ENCODE measurements at places on chromosomes 4 and X. TPM values are rescaled to one million over a fixed set of nuclear protein-coding genes. Genes with fewer than 3 reads are reported as not detected.

LPAR4 gene
- not detected for polyA plus RNA-seq

SULT1E1 gene
- polyA plus RNA-seq: not detected

MAGEB17 gene
- polyA plus RNA-seq: 0.66 TPM

S100P gene
- 0.42 TPM for polyA plus RNA-seq

TASL gene
- 0.27 TPM for polyA plus RNA-seq

IBSP gene
- polyA plus RNA-seq: not detected

LRP2BP gene
- polyA plus RNA-seq: 2.1 TPM

CTAG2 gene
- not detected for polyA plus RNA-seq

GRCh38 chr4:122537388-122538135, 81.0 kb upstream of the IL2 start:
- H3K4me3 ChIP-seq: no peak overlapping the region
- no peak for DNase-seq
- no peak overlapping the region for H3K27ac ChIP-seq

GRCh38 chr4:71549516-71550160, 210.8 kb downstream of the SLC4A4 start:
- no peak overlapping the region for H3K4me3 ChIP-seq
- peak overlapping the region; percentile 53 for H3K27ac ChIP-seq
- H3K36me3 ChIP-seq: no peaks in the 10 kb centered on the region
- H3K27me3 ChIP-seq: no peaks in the 10 kb centered on the region

DNA sequence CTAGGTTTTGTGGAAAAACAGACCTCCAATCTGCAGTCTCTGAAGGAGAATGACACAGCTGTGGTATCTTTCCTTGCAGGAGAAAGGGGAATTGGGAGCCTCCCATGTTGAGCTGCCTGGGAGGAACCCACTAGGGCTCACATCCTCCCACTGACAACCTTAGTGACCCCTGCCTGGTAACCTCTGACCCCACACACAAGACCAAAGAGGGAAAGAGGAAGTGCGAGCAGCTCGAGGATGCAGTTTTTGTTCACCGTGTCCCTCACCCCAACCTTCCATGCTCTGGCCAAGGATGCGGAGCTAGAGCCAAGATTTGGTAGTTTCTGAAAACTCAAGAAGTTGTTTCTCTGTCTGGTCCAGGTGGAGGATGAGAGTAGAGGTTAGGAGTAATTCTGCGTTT, 5.4 kb upstream of the ZXDA start:
- H3K36me3 ChIP-seq: no peaks in the 10 kb centered on the region
- no peak overlapping the region for H3K27ac ChIP-seq
- no peak overlapping the region for H3K4me3 ChIP-seq
- H3K4me1 ChIP-seq: no peaks in the 10 kb centered on the region
- DNase-seq: no peak

GRCh38 chr4:76226418-76226817, 12.8 kb upstream of the SCARB2 start:
- H3K27ac ChIP-seq: no peak overlapping the region
- H3K36me3 ChIP-seq: no peaks in the 10 kb centered on the region
- H3K27me3 ChIP-seq: no peaks in the 10 kb centered on the region
- H3K4me3 ChIP-seq: no peak overlapping the region
- no peaks in the 10 kb centered on the region for H3K4me1 ChIP-seq

DNA sequence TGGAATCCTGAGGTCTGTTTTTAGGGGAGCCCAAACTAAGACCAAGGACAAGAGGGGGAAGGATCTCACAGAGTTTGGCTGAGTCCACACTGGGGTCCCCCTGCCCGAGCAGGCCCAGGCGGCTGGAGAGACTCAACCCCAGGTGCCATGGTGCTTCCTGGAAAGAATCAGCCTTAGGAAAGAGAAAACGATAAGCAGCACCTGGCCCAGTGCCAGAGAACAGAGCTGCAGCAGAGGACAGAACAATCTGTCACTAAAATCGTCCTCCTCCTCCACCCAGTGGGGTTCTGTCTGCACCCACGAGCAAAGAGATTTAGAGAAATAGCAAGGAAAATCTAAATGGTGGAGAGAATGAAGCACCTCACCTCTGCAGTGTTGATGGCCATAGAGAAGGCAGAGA, 470.5 kb downstream of the BCOR start:
- DNase-seq: no peak
- peaks cover 3% of the 10 kb centered on the region for H3K27me3 ChIP-seq
- H3K4me1 ChIP-seq: no peaks in the 10 kb centered on the region
- no peaks in the 10 kb centered on the region for H3K36me3 ChIP-seq
- no peak overlapping the region for H3K4me3 ChIP-seq
- no peak overlapping the region for H3K27ac ChIP-seq

- H3K4me3 ChIP-seq: no peak overlapping the region
- H3K4me1 ChIP-seq: peaks cover 13% of the 10 kb centered on the region
- peak overlapping the region; percentile 43 for H3K27ac ChIP-seq
- no peaks in the 10 kb centered on the region for H3K36me3 ChIP-seq
These were observed 80.0 kb downstream of the FAT1 start for GRCh38 chr4:186643501-186644310.

- no peak overlapping the region for H3K4me3 ChIP-seq
- no peaks in the 10 kb centered on the region for H3K27me3 ChIP-seq
- DNase-seq: no peak
- H3K4me1 ChIP-seq: no peaks in the 10 kb centered on the region
- no peaks in the 10 kb centered on the region for H3K36me3 ChIP-seq
These were observed 819.3 kb downstream of the PCDH7 start for GRCh38 chr4:31539284-31540069.

- DNase-seq: no peak
- no peak overlapping the region for H3K27ac ChIP-seq
- H3K4me1 ChIP-seq: no peaks in the 10 kb centered on the region
- H3K27me3 ChIP-seq: no peaks in the 10 kb centered on the region
These were observed 35.9 kb downstream of the WDR1 start for GRCh38 chr4:10080589-10081217.

- H3K27ac ChIP-seq: no peak overlapping the region
- H3K36me3 ChIP-seq: no peaks in the 10 kb centered on the region
- no peaks in the 10 kb centered on the region for H3K4me1 ChIP-seq
These were observed 213.3 kb downstream of the ANKRD50 start for GRCh38 chr4:124499261-124499660.

DNA sequence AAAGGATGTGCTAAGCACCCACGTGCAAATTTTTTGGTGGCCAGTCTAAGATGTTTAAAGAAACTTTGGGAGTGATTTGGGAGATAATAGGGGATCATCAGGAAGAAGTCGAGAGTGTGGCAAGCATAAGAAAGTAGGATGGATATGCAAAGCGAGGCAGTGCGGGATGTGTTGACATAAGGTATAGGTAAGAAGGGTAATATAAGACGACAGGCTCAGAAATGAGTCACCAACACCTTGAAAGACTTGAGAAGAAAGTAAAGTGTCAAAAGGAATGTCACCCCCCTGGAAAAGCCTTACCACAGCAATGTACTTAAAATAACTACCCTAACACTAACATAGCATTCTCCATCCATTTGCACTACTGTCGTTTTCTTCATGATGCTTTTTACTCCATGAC, 69.8 kb upstream of the BMP2K start:
- H3K27me3 ChIP-seq: no peaks in the 10 kb centered on the region
- H3K4me3 ChIP-seq: no peak overlapping the region
- H3K36me3 ChIP-seq: no peaks in the 10 kb centered on the region

DNA sequence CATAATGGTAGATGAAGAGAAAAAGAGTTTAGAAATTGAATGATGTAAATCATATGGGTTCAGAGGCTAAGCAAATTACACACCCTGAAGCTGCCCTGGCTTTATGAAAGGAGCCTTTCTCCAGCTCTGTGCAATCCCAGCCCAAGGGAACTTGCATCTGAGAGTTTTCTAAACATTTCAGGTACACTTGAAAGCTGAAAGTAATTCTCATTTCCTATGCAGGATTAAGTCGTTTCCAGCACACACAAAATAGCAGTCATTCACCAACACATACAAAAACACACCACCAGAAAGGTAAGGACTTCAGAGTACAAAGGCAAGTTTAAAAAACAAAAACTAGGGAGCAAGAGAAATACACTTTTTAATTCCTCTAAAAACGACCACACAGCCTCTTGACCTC, 1.7 kb downstream of the PDGFC start:
- H3K27ac ChIP-seq: peak overlapping the region; percentile 88
- H3K4me3 ChIP-seq: peak overlapping the region; percentile 77
- no peaks in the 10 kb centered on the region for H3K36me3 ChIP-seq

GRCh38 chr4:114225436-114225835, 246.0 kb upstream of the ARSJ start:
- no peak for DNase-seq
- no peaks in the 10 kb centered on the region for H3K4me1 ChIP-seq
- H3K36me3 ChIP-seq: no peaks in the 10 kb centered on the region
- H3K4me3 ChIP-seq: no peak overlapping the region

DNA sequence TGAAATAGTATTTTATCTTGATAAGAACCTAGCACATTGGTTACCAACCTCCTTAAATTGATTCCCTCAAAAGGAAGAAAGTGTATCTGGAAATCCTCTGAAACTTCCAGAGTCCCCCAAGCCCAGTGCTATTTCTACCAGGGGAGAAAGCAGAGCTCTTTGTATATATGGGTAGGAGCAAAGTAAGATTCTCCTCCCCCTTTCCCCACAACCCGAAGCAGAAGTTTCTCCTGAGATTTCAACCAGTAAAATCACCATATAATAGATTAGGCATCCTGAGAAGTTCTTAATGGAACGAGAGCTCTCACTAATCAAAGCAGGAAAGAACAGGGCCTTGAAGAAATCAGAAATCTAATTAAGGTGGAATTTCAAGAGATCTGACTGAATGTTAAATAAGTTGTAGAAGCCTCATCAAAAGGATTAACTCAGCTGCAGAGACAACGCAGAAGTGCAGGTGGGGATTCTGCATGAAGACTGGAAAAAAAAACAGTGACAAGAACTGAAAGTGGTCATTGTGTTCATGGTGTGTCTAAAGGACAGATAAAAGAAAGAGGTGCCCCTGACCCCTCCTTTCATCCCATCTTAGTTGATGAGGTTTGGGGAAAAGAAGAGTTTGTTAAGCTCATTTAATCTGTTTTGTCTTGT, 39.1 kb downstream of the VSIG4 start:
- no peak for DNase-seq
- H3K4me3 ChIP-seq: no peak overlapping the region
- peaks cover 7% of the 10 kb centered on the region for H3K27me3 ChIP-seq
- H3K4me1 ChIP-seq: no peaks in the 10 kb centered on the region
